ENCODE measurements at places on chromosomes 5 and 9. TPM values are rescaled to one million over a fixed set of nuclear protein-coding genes. Genes with fewer than 3 reads are reported as not detected.

RPS23 gene
- polyA plus RNA-seq: 1,380 TPM

TEX48 gene
- polyA plus RNA-seq: not detected

DEPDC1B gene
- polyA plus RNA-seq: 2.9 TPM

ANKS6 gene
- polyA plus RNA-seq: 9.6 TPM

EPB41L4A gene
- polyA plus RNA-seq: 9.6 TPM

RBM18 gene
- 6.3 TPM for polyA plus RNA-seq

PPP3R2 gene
- not detected for polyA plus RNA-seq

SLC36A3 gene
- not detected for polyA plus RNA-seq

GDF9 gene
- polyA plus RNA-seq: 0.16 TPM

MAT2B gene
- polyA plus RNA-seq: 35.0 TPM

PCDH1 gene
- 42.6 TPM for polyA plus RNA-seq

CCDC183 gene
- polyA plus RNA-seq: 1.1 TPM

HACD4 gene
- polyA plus RNA-seq: 0.98 TPM

C1QTNF3 gene
- 5.0 TPM for polyA plus RNA-seq

ZNF462 gene
- polyA plus RNA-seq: 3.9 TPM

ZBED3 gene
- polyA plus RNA-seq: 1.0 TPM
